Kasumi-1 (cell line): ENCODE measurements at places on chromosomes 3 and 15.

DNA sequence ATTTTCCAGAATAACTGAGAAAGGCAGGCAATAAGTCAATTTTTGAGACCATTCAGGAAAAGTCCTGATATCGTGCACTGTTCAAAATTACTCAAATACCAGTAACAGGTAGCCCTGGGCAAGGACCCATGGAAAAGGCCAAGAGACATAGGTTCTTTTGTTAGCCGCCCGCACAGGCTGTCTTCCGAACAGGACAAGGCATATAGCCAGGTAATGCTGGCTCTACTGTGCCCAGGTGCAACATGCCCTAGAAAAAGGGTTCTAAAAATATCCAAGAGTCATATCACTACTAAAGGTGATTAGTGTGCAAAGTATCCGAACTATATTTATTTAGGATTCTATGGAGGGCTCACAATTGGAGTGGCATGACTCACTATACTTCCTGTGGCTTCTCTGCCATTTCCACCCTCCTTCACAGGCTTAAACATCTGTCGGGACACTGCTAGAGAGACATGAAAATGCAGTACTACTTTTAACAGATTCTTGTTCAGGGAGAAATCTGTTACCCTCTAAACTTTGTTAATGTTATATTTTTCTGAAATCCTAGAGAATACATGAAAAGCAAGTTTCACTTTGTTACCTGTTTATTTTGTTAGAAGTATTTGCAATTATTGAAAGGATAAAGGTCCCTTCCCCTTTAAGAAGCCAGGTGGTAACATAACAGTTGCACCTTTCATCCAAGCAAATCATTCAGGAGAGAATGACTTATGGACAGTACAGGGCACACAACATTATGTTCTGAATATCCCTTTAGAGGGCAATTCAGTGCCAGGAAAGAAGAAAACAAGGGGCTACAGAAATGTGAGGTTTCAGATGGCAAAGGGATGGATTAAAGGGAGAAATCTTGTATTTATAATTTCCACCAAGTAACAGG lies 293.3 kb upstream of the THBS1 start:
- DNase-seq, result no peak

GRCh38 chr3:46887980-46888494 lies 10.5 kb downstream of the PTH1R start:
- DNase-seq, result no peak

DNA sequence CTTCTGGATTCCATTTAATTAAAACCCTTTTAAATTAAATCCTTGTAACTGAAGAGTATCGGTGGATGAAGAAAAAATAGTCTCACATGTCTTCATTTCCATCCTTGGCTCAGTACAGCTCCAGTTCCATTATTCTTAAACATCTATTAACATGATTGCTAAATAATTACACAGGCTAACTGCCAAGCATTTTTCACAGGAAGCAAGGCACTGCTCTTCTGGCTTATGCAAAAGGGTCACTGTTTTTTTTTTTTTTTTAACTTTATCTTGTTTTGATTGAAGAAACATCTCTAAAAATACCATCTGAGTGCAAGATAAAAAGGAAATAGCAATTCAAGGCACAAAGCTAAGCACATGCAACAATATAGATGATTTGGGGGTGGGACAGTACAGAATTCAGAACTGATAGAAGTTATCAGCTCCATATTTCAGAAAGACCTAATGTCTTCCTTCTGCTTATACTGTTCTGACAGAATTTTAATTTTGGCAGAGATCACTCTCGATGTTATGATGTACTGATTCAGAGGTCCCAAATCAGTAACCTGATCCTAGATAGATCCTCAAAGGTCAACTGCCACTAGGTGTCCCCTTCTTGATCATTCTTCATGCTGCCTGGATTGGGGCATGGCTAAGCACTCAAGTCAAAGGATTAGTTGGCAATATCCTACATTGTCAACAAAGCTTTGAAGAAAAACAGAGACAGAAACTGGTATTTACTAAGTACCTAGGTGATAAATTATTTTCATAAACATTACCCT lies 57.8 kb upstream of the ACTC1 start:
- no peak for DNase-seq

- DNase-seq, result no peak
Measured at GRCh38 chr3:191120447-191121298, 78.4 kb upstream of the OSTN start.

DNA sequence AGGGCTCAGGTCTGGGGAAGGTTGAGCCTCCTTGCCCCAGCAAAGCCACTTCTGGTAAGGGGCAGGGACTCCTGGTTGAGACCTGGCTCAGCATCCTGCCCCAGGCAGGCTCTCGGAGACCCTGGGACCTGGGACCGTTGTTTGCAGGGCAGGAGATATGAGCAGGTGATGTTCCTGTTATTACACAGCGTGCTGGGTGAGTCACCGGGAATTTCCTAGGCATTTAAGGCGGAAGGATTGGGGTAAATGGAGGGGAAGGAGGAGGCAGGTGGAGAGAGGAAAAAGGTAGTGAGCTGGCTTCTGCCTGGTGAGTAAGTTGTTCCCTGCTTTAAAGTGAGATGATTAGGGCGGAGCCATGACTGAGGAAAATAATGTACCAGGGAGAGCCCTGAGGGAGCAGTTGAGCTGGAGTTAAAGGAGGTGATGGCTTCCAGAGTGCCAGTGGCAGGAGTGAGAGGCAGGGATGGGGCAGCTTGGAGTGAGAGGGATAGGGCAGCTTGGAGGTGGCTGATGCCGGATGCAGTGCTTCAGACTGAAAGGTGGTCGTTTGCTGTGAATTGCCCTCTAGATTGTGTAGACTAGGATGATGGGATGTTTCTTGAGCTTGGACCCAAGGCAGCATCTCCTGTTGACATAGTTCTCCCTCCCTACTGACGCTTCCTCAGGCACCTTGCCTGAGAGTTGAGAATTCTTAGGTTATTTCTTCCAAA lies 79.4 kb downstream of the AAGAB start:
- no peak for DNase-seq

GRCh38 chr3:50235716-50236483 lies at the start of gene GNAI2:
Gene GNAI2, plus strand, starts transcription at chr3:50236204. Its CDS starts 132 bp downstream, at chr3:50236336.
- DNase-seq, result peak; percentile 100

DNA sequence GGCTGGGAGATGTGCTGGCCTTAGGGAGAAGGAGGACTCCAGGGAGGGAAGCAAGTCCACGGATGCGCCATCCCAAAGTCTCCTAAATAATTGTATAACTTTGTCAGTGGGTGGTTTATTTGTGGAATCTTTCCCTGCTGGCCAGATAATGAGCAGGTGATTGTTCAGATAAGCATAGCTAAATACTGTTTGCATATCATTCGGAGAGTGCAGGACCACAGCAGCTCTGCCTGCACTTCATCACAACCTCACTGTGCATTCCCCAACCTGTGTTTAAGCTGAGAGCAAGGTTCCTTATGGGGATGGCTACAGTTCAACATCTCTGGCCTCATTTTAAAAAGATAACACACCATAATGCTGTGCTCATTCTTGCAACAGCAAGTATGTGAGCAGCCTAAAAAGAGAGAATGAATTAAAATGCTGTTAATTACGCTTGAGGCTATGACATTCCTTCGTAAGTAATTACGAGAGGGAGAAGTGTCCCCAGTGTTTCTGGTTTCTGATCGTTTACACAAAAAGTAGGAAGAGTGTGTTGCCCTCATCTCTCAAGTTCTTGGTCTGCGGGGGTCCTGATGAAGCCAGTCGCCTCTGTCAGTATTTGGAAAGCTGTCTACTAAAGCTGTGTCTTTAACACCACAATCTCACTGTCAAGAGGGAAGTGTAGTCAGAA lies 272.0 kb upstream of the RORA start:
- DNase-seq, result no peak

- DNase-seq, result no peak
Measured at GRCh38 chr3:133620066-133620784, 41.5 kb downstream of the TOPBP1 start.
